Omental fat pad (tissue), 4 donors: ENCODE measurements at places on chromosomes 13 and 19. TPM values are rescaled to one million over a fixed set of nuclear protein-coding genes. Genes with fewer than 3 reads are reported as not detected.

LGALS4 gene
- total RNA-seq = 1.6 TPM

CGB2 gene
- total RNA-seq = not detected

ZNF101 gene
- 3.0 TPM for total RNA-seq

USPL1 gene
- 29.2 TPM for total RNA-seq

SAFB2 gene
- 77.9 TPM for total RNA-seq

IRGC gene
- total RNA-seq = not detected

CYP4F11 gene
- total RNA-seq = 0.09 TPM

KLK2 gene
- not detected for total RNA-seq

GJB2 gene
- 7.4 TPM for total RNA-seq

LENG9 gene
- 9.1 TPM for total RNA-seq
